Mucosa of gallbladder (tissue), 1 donor: ENCODE measurements at places on chromosomes 5 and 9. TPM values are rescaled to one million over a fixed set of nuclear protein-coding genes. Genes with fewer than 3 reads are reported as not detected.

The CSF2 gene
- not detected for total RNA-seq

The LCN1 gene
- total RNA-seq = not detected

The ADAMTS19 gene
- 0.20 TPM for total RNA-seq

The OR1Q1 gene
- not detected for total RNA-seq

The CFAP90 gene
- not detected for total RNA-seq

The ST6GALNAC4 gene
- total RNA-seq = 42.1 TPM

The EXD3 gene
- total RNA-seq = 47.6 TPM

The KIF4B gene
- not detected for total RNA-seq

The NR2F1 gene
- 162 TPM for total RNA-seq

The GARIN3 gene
- total RNA-seq = not detected

The WHRN gene
- 9.2 TPM for total RNA-seq

The PCDH1 gene
- 90.6 TPM for total RNA-seq

The PRDM9 gene
- total RNA-seq = not detected

The PNPLA7 gene
- total RNA-seq = 16.5 TPM

The PURA gene
- total RNA-seq = 39.4 TPM

The NME5 gene
- total RNA-seq = 17.0 TPM

The PCDHB4 gene
- 5.2 TPM for total RNA-seq

The NAIP gene
- 21.3 TPM for total RNA-seq

The NIPAL4 gene
- 0.63 TPM for total RNA-seq

The CARTPT gene
- 0.23 TPM for total RNA-seq

The GPR151 gene
- total RNA-seq = not detected

The GNA14 gene
- 11.3 TPM for total RNA-seq

The NR5A1 gene
- 0.37 TPM for total RNA-seq

The HMCN2 gene
- total RNA-seq = 1.8 TPM

The GLDC gene
- 6.4 TPM for total RNA-seq

The RLN1 gene
- total RNA-seq = not detected

The LURAP1L gene
- 25.2 TPM for total RNA-seq

The RNF183 gene
- total RNA-seq = 5.3 TPM

The PTGER4 gene
- 24.0 TPM for total RNA-seq

The FBP2 gene
- total RNA-seq = not detected

The CCL27 gene
- total RNA-seq = not detected

The CORO2A gene
- total RNA-seq = 129 TPM

The FCN2 gene
- 2.6 TPM for total RNA-seq

The PCDHB14 gene
- total RNA-seq = 9.4 TPM

The MOB3B gene
- total RNA-seq = 19.3 TPM

The PCDHGA9 gene
- total RNA-seq = 7.5 TPM

The EFNA5 gene
- 27.9 TPM for total RNA-seq

The NTRK2 gene
- total RNA-seq = 33.2 TPM

The STPG3 gene
- not detected for total RNA-seq

The PCDHA9 gene
- 0.29 TPM for total RNA-seq

The OR13F1 gene
- not detected for total RNA-seq

The BTNL9 gene
- 11.5 TPM for total RNA-seq

The MYOZ3 gene
- 2.2 TPM for total RNA-seq

The FAM114A2 gene
- 30.4 TPM for total RNA-seq

The TRIM23 gene
- 15.7 TPM for total RNA-seq

The HMMR gene
- 1.8 TPM for total RNA-seq

The ACTBL2 gene
- total RNA-seq = not detected
